ENCODE measurements at places on chromosomes 7 and 10.

GRCh38 chr10:85492684-85493083 is 873.9 kb downstream of the GRID1 start:
- DNase-seq: no peak

DNA sequence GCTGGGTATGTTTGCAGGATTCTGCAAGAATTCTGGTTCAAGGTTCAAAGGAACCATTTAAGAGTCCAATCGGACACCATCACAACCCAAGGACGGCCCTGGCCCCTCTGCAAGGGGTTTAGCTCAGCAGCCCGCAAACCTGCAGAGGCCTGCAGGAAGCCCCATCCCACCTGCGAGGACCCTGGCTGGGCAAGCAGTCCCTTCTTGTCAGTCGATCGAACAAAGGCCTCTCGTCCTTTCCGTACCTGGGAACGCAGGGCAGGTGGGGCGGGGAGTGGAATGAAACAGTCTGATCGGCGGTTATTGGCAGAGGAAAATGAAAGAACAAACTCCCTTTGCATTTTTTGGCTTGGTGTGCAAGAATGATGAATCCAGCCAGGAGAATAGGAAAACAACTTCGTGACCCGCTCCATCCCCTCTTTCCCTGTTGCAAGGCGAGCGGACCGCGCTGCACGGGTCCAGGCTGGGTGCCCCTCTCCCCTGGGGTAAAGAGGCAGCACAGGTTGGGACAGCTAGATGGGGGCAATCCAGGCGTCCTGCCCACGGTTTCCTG is 73.7 kb downstream of the INSIG1 start:
- DNase-seq: no peak

- no peak for DNase-seq
Measured at GRCh38 chr7:85454904-85455303, 268.0 kb upstream of the SEMA3D start.

- DNase-seq: no peak
Measured at GRCh38 chr7:113283861-113284260, 165.5 kb upstream of the SMIM30 start.

- no peak for DNase-seq
Measured at GRCh38 chr10:9096288-9096687, 1041.8 kb downstream of the GATA3 start.

DNA sequence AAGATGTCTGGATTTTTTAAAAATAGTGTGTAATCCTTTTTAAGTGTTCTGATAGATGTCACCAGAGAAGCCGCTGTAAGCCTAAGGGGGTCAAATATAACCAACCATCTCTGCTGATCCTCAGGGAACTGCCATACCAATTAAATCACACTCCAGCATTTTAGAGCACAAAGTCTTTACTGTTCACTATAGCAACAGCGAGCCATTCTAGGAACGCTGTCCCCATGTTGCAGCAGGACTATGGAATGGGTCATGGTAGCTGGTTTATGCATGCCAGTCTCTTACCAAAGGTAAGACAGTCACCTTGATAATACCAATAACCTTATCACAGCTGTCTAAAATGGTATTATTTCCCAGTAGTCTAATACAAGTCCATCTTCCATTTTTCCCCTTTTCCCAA is 33.5 kb downstream of the TRIM24 start:
- no peak for DNase-seq

DNA sequence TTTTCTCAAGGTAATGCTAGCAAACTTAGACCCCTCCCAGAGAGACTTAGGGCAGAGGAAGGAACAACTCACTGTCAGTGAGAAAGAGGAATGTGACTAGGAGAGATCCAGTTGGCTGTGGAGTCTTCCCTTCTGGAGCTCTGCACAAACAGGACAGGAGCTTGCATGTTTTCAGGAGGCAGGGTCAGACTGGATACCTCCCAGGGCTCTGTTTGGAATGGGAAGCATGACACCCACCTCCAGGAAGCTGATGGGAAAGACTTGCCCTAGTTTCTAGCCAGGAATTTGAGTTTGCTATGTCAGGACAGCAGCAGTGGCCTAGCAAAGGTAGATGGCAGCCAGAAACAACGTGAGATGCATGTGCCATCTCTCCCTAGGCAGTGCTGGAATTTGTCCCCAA is 40.6 kb downstream of the GHRHR start:
- DNase-seq: no peak

- no peak for DNase-seq
Measured at GRCh38 chr10:21157664-21158063, 260.6 kb upstream of the NEBL start.

DNA sequence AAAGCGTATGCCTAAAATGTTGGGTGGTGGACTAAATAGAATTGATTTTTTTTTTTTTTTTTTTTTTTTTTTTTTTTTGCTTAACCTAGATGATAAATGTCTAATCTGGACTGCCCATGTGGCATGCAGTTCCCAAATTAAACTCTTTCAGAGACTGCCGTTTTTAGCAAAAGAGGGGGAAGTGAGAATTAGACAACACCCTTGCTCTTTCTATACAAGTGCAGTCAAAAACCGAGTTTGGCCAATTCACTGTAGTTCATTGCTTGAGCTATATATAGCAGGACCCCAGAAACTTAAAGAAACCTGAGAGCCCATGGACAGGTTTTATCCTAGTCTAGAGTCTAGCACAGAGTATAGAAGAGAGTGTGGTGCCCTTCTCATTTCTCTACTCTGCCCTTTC is 141.9 kb downstream of the GRM3 start:
- DNase-seq: no peak

- no peak for DNase-seq
Measured at GRCh38 chr10:79053481-79054202, 15.1 kb upstream of the ZMIZ1 start.

- DNase-seq: no peak
Measured at GRCh38 chr7:137439829-137440825, 96.6 kb upstream of the PTN start.

DNA sequence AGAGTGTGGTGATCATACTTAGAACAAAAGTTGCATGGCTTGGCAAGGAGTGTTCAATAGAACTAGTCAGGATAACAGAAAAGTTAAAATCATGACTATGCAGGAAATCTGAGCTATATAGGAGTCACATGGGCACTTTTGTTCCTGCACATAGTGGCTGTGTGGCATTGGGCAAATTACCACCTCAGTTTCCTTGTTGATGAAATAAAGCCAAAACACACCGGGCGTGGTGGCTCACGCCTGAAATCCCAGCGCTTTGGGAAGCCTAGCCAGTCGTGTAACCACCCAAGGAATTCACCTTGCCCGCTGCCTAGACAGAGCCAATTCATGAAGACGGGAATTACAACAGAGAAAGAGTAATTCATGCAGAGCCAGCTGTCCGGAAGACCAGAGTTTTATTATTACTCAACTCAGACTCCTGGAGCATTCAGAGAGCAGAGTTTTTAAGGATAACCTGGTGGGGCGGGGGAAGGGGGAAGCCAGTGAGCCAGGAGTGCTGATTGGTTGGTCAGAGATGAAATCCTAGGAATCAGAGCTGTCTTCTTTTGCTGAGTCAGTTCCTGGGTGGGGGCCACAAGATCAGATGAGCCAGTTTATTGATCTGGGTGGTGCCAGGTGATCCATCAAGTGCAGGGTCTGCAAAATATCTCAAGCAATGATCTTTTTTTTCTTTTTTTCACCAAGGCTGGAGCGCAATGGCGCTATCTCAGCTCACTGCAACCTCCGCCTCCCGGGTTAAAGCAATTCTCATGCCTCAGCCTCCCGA is 6.4 kb upstream of the MKRN1 start:
- no peak for DNase-seq

GRCh38 chr7:76065016-76065612 is 17.2 kb downstream of the MDH2 start:
- no peak for DNase-seq

GRCh38 chr7:123979876-123980275 is 53.0 kb downstream of the TMEM229A start:
- no peak for DNase-seq

DNA sequence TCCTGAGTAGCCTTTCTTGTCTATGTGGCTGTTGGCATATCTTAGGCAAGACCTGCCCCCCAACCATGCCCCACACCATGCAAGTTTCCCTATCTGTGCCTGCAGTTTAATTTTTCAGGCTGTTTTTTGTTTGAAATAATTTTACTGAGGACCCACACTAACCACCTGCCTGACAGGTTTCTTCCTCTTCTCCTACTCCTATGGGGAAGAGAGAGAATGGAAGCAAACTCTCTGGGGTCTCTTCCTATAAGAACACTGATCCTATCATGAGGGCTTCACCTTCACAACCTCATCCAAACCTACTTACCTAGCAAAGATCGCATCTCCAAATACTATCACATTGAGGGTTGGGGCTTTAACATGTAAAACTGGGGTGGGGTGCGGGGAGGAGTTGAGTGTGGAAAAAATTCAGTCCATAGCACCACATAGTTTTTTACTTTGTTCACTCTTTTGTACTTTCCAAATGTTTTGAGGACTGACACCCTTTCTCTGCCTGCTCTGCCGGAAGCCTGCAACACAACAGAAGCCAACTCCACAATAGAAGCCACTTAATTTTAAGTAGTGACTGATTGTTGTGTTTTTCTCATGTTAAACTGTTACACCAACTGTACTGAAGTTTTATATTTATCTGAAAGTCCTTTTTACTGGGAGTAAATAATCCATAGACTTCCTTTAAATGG is 67.2 kb upstream of the CSTF2T start:
- DNase-seq: no peak

- DNase-seq: no peak
Measured at GRCh38 chr7:48300301-48300700, 129.0 kb downstream of the ABCA13 start.

GRCh38 chr10:7428673-7429350 is 18.0 kb upstream of the SFMBT2 start:
- no peak for DNase-seq

DNA sequence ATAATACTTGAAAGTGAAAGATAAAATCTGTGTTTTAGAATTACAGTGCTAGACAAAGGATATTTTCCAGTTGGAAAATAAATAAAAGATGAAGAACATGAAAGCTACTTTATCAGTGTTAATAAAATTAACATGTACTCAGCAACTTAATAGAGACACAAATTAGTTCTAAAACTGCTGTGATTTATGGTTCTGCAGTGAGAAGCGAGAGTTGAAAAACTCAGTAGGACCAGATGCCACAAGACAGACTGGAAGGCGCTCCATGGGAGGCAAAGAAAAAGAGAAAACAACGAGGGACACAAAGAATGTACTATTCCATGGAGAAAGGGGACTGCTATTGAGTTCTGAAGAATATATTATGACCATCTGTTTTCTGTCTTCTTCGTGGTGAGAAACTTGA is 590.4 kb downstream of the PHTF2 start:
- DNase-seq: no peak

DNA sequence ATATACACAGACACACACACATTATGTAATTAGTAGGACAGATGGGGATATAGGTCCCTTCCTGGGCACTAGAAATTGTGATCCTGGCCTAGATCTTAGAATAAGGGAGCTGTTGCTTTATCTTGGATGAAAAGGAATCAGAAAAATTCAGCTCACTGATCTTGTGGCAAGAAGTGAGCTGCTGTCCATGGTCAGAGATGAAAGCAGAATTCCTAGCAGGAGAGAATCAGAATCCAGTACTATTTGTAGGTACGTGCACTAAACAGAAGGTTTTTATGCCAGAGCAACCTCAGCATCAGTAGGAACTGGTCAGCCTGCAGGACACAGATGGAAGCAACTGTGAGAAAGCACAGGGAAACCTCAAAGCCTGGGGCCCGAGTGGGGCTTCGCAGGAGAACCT is 549.2 kb upstream of the POM121L12 start:
- DNase-seq: no peak

DNA sequence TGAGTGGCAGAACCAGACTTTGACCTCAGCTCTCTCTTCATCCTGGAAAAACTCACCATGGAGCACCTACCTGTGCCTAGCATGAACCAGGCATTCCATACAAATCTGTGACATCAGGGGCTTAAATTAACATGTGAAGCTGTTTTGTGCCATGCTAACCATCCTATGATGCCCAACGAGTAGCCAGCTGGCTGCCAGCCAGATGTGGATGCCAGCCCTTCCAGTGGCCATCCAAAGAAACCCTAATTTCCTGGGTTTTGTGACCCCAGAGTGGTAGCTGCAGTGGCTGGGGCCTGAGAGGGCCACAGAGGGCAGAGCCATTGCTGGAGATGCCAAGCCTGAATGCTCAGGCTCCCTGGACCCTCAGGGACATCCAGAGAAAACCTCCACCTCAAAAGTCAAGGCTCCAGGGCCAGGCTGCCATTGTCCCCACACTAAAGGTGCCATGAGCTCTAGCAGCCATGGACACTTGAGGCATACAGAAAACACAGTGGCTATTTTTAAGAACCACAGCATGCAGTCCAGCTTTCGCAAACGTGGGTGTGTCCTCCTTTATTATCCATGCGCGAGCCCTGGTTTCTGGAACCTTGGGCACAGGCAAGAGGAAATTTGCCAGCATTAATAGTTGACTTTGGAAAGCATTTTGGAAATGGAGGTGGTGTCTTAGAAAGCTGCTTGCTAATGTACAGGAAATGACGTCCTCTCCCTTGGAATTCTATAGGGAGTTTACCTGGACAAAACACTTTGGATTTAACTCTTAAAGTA is 6.0 kb downstream of the CPXM2 start:
- DNase-seq: no peak

DNA sequence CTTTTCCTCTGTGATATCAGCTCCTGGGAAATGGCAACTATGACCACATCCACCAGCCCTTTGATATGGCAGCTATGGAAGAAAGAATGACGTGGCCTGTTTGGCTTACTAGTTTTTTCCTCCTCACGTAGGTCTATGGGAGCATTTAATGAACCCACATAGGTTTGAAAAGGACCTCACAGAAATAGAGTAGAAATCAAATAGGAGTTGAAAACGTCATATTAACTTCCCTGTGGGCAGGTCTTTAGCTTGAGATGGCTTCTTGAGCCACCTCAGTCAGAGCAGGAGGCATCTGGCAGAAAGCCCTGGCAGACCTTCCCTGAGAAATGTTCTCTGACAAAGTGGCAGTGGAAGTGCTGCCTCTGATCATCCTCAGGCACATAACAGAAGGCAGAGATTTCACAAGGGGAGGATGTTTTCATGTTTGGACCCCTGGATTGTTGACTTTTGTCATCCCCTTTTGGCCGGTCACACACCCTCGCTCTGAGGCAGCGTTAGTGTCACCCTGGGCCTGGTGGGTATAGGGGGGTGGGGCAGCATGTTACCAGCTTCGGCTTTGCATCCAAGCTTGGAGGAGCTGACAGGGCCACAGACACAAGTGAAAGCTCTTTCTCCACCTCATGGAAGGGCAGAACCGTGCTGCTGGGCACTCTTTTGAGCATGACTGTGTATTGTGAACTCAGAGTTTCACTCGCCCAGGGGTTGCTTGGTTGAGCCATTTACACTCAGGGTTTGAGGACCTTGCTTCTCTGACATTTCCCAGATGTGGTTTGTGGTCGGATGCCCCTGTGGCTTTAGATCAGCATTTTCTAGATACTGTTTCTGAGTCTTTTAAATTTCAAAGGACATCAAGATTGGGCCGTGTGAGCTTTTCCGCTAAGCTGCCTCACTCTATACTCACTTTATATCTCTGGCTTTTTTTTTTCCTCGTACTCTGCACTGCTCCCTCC is 184.2 kb downstream of the STK31 start:
- no peak for DNase-seq

DNA sequence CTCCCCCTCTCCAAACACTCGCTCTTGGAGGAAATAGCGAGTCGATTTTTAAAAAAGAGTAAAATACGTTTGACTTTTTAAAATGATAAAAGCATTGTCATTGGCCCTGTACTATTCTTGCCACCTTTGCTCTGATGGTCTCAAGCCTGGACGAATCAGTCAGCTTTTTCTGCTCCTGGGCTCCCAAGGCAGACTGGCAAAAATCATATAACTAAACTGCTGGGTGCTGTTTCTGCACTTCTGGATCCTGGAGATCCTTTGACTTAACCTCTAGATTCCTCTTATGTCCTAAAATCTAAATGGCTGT is 1.8 kb downstream of the TPST1 start:
- no peak for DNase-seq

Data from HTR-8/SVneo (cell line).